ENCODE measurements at places on chromosomes 13 and 19.

- no peak for DNase-seq
Measured at GRCh38 chr13:62502588-62502987, 1086.9 kb upstream of the PCDH20 start.

- DNase-seq = no peak
Measured at GRCh38 chr13:26853323-26853722, 92.7 kb upstream of the GPR12 start.

- no peak for DNase-seq
Measured at GRCh38 chr19:8242211-8242821, 33.1 kb downstream of the CERS4 start.

DNA sequence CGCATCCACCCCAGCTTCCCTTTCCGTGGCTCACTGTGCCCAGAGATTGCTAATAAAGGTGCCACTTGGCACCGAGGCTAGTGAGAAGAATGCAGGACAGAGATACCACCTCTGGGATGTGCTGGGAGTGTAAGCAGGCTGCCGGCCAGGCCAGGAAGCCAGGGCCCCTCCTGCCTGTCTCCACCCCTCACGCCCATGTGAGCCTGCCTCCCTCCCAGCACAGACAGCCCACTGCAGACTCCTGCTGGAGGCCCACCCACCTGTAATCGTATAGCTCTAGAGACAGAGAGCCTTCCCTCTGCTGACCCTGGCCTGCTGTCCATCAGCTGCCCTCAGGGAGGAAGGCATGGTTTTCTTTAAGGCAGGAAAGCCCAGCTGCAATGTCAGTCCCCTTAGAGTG, 13.9 kb downstream of the VSTM2B start:
- no peak for DNase-seq

DNA sequence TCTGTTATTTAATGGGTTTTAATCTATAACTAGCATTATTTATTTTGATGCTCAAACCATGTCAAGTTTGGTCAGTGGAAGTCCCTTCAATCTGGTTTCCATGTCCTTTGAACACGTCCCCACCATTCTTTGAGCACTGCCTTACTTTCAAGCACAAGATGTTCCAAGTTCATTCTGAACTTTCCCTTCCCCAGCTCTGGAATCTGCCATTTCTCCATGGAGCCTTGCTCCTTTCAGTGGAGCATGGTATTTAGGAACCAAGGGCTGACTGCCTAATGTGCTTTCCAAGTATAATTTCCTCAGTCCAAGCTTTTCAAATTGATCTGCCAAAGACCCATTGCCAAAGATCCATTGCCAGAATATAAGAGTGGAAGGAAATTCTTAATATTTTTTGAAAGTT, 1.1 kb upstream of the ZNF546 start:
- DNase-seq = no peak

DNA sequence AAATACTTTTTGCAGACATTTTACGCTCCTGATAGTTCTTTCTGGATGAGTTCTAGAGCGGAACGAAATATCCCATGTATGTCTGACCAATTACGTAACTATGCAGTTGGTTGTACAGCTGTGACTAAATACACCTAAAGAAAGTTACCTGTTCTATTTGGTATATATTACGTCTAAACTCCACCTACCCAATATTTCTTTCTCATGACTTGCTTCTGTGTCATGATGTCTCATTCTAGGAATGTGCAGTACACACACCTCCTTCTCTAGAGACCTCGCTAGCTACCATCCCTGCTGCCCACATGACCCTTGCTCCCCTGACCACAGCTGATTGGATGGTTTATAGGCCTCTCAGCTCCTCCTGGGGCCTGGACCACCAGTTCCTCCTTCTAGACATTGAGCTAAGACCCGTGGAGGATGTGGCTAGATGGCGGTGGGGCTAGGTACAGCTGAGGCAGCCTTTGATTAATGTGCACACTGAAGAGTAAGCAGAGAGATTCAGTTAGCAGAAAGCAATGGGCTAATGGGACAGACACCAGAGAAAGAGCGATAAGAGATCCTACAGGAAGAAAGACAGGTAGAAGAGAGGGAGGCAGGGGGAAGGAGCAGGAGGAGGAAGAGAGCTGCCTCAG, 422.1 kb downstream of the COG6 start:
- DNase-seq = no peak

DNA sequence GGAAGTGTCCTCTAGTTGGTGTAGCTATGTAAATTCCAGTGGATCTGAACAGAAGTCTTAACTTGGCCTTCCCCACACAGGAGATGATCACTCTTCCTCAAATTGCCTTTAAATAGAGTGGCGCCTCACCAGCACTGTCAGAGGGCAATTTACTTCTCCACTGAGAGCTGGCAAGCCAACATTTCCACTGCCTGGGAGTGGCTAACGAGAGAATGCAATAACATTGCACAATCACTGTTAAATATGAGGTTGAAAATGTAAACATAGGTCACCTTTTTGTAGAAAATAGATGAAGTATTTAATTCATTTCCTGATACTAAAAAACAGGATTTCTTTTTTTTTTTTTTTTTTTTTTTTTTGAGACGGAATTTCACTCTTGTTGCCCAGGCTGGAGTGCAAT, 55.4 kb upstream of the UBL3 start:
- DNase-seq = no peak

DNA sequence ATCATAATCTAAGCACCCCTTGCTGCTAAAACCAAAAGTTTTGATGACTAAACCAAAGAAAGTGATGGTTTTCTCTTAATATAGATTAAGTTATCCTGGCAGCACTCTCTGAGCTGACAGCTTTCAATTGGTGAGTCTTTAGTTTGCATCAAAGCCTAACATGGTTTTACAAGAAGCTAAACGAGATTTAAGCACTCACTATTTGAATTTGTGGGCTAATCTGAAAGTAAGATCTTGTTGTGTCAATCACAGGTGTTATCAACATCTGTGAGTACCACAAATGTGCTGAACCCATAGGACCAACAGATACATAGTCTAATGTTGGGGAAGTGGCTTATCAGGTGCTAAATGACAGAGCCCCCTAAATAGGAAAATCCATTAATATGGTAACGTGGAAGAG, 223.9 kb downstream of the LHFPL6 start:
- no peak for DNase-seq

GRCh38 chr13:93758575-93758974, 532.0 kb downstream of the GPC6 start:
- no peak for DNase-seq

DNA sequence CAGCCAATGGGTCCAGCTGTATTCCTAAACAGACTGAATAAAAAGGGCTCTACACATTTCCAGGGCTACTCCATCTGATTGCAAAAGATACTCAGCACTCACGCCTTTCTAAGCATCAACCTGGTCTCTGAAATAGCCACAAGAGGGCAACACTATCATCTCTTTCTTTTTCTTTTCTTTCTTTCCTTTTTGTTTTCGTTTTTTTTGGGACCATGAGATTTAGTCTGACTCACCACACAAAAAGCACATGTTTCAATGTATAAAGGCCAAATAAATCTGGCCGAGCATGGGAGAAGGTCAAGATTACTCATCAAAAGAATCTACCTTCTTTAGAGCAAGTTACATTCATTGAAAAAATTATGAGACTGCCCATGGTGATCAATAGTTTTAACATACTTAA, 805.6 kb upstream of the ARGLU1 start:
- DNase-seq = no peak

DNA sequence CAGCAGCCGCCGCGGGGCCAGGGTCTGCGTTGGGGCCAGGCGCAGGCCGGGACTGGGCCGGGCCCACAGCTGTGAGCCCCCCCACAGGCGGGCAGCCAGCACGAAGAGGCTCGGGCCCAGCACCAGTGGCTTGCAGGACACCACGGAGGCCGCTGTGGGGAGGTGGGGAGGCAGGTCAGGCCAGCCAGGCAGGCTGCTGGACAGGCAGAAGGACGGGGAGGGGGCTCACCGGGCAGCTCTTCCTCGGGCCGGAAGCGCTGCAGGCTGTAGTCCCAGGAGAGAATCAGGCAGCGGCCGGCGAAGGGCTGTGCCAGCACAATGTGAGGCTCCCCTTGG, 8.3 kb downstream of the LGI4 start:
- no peak for DNase-seq

DNA sequence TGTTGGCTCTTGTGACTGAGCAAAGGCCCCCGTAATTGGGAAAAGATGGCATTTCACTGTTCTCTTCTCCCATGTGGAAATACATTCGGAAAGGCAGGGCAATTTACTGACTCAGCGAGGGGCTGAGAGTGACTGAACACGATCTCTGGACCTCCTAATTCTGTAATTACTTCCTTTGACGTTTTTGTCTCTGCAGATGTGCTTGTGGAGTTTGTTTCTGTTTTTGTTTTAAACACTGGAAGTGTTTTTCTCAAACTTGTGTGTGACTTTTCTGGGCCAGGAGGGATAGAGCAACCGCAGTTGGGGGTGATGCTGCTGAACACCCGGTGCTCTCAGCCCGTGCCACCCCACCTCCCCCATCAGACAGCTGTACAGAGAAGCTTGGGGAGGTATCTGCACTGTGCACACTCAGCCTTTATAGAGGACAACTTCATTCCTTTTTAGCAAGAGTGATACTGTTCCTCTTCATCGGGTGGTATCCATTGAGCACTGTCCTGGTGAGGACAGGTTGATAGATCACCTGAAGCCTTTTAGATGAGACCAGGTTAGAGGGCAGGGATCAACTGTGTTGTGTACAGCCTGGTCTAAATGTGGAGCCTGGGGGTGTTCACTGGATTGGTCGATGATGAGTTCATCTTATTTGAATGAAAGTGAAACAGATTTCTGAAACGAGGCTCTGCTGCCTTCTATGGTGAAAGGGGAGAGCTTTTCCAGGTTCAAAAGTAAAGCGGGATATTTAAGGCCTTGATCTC, 117.4 kb downstream of the ESD start:
- DNase-seq = no peak

GRCh38 chr13:40666933-40667621, 636 bp upstream of the FOXO1 start:
- no peak for DNase-seq

GRCh38 chr19:16309643-16310042, 15.0 kb upstream of the KLF2 start:
- no peak for DNase-seq

DNA sequence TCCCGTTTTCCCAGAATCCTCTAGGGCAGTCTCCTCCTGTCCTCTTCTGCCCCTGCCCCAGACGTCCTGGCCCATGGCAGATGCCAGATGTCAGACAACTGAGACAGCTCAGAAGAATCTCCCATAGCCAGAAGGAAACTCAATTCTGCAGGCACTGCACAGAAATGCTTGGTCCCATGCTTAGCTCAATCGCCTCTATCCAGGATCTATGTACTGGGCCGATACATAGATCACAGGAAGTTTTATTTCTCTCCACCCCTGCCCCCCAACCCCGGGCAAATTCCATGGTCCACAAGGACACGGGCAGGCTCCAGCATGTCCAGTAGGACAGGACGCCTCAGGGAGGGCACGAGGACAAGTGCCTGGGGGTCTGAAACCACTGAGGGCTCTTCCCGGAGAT, 4.8 kb downstream of the MBD3 start:
- DNase-seq = no peak

DNA sequence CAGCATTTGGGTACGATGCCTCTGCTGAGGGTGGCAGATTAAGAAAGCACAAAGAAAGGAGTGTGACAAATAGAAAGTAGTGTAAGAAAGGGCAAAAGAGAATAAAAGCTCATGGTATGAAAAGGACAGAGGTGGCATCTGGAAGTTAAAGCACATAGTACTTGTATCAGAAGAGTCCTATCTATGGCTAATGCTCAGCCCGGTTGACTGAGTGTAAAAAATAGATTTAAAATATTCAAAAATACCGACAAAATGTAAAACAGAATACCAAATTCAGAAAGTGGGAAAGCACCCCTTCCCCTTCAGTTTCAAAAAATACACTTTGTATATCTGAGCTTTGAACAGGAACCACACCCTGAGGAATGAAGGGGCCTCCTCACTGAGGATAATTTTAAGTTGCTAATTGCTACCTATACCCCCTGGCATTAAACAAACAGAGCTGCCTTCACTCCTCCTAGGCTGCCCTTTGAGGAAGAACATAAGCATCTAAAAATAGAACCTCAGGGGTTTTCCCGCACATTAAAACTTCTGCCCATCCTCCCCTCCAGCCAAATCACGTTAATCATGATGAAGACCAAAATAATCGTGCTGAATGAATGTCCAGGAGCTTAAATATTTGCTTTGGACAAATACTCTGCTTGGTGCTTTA, 43.3 kb downstream of the DLEU7 start:
- DNase-seq = no peak

- no peak for DNase-seq
Measured at GRCh38 chr13:98570929-98571372, 6.0 kb downstream of the STK24 start.

DNA sequence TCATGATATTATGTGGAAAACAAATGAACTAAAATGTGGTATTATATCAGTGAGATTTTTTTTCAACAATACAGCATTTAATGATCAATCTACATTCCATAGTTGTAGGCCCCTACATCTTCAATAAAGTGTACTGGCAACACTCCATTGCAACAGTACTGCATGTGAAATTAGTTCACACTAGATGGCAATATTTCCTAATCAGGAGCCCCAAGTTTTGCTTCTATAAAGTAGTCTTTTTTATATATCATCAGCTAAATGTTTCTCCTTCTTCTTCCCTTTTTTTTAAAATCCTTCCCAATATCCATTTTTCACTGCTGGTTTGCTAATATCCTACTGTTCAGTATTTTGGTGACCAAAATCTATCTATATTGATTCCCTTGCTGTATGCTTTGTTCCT, 528.3 kb upstream of the ATXN8OS start:
- no peak for DNase-seq

GRCh38 chr19:39681416-39681815, 22.9 kb upstream of the LGALS14 start:
- no peak for DNase-seq

- no peak for DNase-seq
Measured at GRCh38 chr19:3613818-3614661, 7.4 kb upstream of the TBXA2R start.

GRCh38 chr19:31283701-31284100, 65.5 kb downstream of the TSHZ3 start:
- DNase-seq = no peak

GRCh38 chr19:1528596-1529429, 4.9 kb downstream of the PLK5 start:
- DNase-seq = no peak

- DNase-seq = no peak
Measured at GRCh38 chr19:54448040-54448773, 792 bp upstream of the LENG8 start.

DNA sequence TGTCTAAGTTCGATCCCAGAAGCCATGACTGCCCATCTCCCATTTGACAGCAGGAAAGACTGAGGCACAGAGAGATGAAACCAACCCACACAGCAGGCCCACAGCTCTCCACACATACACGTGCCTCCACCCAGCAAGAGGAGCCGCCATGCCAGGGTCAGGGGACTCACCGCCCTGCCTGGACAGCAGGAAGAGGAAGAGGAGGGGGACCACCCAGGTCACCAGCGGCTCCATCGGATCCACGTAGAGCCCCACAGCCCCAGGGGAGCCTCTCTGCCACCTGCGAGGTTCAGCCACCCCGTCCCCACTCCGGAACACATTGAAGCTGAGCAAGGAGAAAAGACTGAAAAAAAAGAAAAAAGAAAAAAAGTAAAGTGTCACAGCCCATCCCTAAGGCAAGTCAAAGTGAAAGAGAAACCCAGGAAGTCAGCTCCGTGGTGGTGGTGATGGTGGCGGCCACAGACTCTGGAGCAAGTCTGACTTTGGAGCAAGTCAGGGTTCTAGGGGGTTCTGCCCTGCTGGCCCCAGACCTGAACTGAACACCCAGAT, at the start of gene IL12RB1:
Gene IL12RB1, minus strand, starts transcription at position 345 of the 549 bp plus-strand sequence. Its CDS starts 111 bp downstream, at position 234.
- no peak for DNase-seq

All from stimulated activated CD8-positive, alpha-beta memory T cell treated with anti-CD3 and anti-CD28 coated beads, Interleukin-15, amount 100 ng/mL, for 1 hour (primary cell).